ENCODE measurements at places on chromosomes 3 and 15.

DNA sequence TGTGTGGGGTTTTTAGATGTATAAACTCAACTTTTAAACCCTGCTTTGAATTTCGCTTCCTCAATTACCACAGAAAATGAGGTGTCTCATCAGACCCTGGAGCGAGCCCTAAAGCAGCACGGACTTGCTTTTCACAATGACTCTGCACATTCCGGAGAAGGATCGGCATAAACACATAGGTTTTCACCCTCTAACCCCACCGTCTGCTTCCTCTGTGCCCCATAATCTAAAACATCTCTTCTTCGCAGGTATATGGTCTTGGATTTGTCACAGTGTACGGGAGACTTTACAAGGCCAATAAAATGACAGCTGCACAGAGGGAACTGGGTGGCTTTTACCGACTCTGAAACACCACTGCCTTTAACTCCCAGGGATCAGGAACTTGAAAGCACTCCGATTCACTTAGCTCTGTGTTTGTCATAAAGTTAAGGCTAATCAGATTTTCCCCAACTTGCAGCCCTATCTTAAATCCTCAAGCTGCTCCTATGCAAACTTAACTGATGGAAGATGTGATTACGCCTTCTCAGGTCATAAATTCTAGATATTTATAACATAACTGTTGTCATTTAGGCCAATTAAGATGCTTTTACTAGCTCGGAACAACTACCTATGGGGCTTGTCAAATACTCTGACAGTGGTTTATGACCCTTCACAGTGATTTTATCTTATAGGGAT is 133.4 kb upstream of the WNT5A start:
- no peak for DNase-seq

GRCh38 chr3:43343185-43343584 is 56.8 kb downstream of the SNRK start:
- DNase-seq = no peak

DNA sequence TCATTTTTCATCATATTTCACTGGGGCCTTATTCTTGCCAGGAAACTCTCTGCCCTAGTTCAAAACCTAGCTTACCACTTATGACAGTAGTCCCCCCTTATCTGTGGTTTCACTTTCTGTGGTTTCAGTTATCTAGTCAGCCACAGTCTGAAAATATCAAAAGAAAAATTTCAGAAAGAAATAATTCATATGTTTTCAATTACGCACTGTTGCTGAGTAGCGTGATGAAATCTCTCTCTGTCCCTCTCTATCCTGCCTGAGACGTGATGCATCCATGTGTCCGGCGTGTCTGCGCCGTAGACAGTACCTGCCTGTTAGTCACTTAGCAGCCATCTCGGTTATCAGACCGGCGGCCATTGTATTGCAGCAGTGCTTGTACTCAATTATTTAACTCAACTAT is 369.9 kb upstream of the MCTP2 start:
- DNase-seq = peak; percentile 15

GRCh38 chr3:49841126-49841696 is 15.2 kb downstream of the TRAIP start:
- DNase-seq = peak; percentile 68

GRCh38 chr3:183815563-183815940 is 9.8 kb downstream of the MAP6D1 start:
- DNase-seq = no peak

Measured in KBM-7 (cell line).